ENCODE measurements at places on chromosomes 5 and 9.

DNA sequence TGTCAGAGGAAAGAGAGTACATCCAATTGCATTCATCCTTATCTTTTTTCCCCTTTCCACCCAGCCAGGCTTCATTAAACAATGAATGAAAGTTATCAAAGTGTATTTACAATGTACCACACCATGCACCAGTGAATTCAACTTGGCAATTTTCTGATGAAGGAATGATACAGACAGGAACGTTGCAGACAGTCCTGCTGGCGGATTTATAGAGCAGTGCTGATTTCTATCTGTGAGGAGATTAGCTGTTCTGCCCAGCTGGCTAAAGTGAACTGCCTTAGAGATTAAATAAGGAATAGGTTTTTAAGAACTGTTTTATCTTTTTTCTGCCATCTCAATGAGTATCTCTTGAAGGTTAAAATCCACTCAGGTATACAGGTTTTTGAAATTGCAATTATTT is 403.9 kb downstream of the CDH18 start:
- no peak for DNase-seq

DNA sequence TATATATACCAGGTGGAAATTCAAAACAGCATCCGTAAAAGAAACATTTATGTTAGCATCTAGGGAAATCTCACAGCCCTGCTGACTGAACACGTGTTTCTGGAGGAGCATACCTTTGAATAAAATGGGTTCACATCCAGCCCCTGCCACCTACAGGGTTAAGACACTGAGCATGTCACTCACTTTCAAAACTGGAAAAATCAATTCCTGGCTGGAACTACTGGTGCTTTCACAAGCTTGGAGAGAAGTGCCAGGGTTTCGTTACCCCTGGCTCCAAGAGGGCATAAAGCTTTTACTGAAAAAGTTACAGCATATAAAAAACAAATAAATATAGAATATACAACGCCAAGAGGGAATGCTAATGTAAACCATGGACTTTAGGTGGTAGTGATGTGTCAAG is 48.0 kb downstream of the SERINC5 start:
- DNase-seq, result peak; percentile 1

GRCh38 chr5:102666164-102666946 is 88.8 kb upstream of the PAM start:
- DNase-seq, result peak; percentile 93

- no peak for DNase-seq
These were observed 46.5 kb downstream of the RETREG1 start for GRCh38 chr5:16570121-16570815.

DNA sequence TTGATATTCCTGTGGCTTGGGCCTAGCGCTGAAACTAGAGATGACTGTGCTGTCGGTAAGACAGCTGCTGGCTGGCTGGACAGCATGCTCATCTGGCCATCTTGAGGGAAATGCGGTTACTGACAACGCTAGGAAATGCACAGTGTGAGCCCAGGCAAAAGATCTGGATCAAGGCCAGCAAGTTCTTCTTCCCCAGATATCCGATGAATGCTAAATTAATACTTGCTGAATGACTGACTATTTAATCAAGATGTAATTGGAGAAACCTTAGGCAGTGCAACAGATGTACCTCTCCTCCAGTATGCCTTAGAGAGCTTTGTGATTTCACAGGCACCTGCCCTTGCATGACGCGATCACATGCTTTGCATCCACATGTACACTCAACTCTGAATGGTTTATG is 659.1 kb downstream of the EFNA5 start:
- peak; percentile 37 for DNase-seq

- no peak for DNase-seq
These were observed 246.5 kb downstream of the SYK start for GRCh38 chr9:91047993-91048607.

GRCh38 chr5:138603249-138603920 is 28.2 kb upstream of the HSPA9 start:
- no peak for DNase-seq

Measured in NCI-H446 treated with DMSO at 0.1 percent for 48 hours (cell line).